ENCODE measurements at places on chromosomes 4 and X.

GRCh38 chr4:26257850-26258249 is 63.0 kb upstream of the RBPJ start:
- no peak overlapping the region for H3K4me3 ChIP-seq
- H3K36me3 ChIP-seq = no peaks in the 10 kb centered on the region
- no peak for DNase-seq
- peaks cover 5% of the 10 kb centered on the region for H3K27me3 ChIP-seq
- no peak overlapping the region for H3K27ac ChIP-seq

- H3K27me3 ChIP-seq = no peaks in the 10 kb centered on the region
- H3K4me1 ChIP-seq = no peaks in the 10 kb centered on the region
- no peak overlapping the region for H3K27ac ChIP-seq
- H3K4me3 ChIP-seq = no peak overlapping the region
- no peak for DNase-seq
- peaks cover 2% of the 10 kb centered on the region for H3K36me3 ChIP-seq
Measured at GRCh38 chrX:72141372-72142004, 9.8 kb upstream of the RTL5 start.

DNA sequence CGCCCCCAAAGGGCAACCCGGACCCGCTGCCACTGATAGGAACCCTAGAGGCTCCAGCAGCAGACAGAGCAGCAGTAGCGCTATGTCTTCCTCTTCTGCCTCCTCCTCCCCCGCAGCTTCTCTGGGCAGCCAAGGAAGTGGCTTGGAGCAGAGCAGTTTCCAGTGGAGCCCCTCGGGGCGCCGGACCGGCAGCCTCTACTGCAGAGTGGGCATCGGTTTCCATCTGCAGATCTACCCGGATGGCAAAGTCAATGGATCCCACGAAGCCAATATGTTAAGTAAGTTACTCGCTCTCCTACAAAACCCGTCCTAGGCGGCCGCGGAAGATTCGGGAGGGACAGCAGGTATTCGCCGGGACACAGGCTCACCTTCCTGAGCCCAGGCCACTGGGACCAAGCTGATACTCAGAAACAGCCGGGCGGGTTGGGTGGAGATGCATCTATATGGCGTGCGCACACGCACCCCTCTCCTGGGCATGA is 477 bp downstream of the FGF5 start:
- peaks cover 37% of the 10 kb centered on the region for H3K4me1 ChIP-seq
- DNase-seq = peak; percentile 84
- peak overlapping the region; percentile 91 for H3K4me3 ChIP-seq
- peaks cover 31% of the 10 kb centered on the region for H3K27me3 ChIP-seq

GRCh38 chr4:109592367-109592766 is 32.3 kb downstream of the MCUB start:
- H3K36me3 ChIP-seq = no peaks in the 10 kb centered on the region
- H3K27ac ChIP-seq = no peak overlapping the region
- H3K4me3 ChIP-seq = no peak overlapping the region
- DNase-seq = no peak

DNA sequence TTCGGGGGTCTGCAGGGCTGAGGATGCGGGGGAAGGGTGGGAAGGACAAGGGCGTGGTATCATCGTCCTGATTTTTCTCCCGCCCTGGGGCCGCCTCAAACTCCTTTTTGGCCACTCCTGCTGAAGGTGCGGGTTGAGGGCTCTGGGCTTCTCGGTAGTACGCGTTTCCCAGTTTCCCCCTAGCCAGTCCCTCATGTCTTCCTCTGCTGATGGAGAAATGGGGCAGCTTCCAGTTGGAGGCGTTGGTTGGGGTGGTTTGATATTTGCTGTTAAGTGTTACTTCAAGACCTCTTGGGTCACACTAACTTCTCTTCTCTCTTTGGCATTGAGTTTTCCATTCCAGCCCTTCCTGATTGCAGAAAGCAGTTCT is 482 bp downstream of the GSTCD start:
- peaks cover 35% of the 10 kb centered on the region for H3K4me1 ChIP-seq
- no peaks in the 10 kb centered on the region for H3K36me3 ChIP-seq
- no peaks in the 10 kb centered on the region for H3K27me3 ChIP-seq
- DNase-seq = no peak
- H3K4me3 ChIP-seq = peak overlapping the region; percentile 96

DNA sequence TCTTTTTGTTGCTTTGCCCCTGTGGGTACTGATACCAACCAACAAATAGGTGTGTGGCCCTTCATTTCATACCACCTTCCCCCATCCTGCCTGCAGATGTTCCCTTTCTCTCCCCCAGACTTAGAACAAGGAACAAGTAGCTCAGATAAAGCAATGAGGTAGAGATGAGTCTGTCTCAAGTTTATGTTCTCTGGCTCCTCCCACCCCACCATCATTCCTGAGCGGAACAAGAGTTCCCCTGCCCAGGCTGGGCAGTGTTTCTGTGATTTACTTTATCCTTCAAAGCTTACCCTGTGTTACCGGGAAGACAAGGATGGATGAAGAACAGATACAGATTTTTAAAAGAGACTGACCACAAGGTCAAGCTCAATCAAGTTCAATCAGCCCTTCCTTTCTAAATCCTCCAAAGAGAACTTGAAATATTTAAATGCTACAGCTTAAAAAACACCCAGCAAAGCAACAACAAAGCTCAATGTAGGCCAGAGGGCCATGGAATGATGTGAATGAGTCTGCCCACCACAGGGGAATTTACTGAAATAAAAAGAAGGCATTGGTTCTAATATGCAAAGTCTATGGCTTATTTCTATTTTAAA is 80.1 kb upstream of the UCP1 start:
- H3K27ac ChIP-seq = no peak overlapping the region
- peaks cover 18% of the 10 kb centered on the region for H3K4me1 ChIP-seq
- peaks cover 22% of the 10 kb centered on the region for H3K36me3 ChIP-seq

- no peaks in the 10 kb centered on the region for H3K4me1 ChIP-seq
- no peak for DNase-seq
- H3K27ac ChIP-seq = no peak overlapping the region
- no peaks in the 10 kb centered on the region for H3K27me3 ChIP-seq
Measured at GRCh38 chr4:1749370-1749769, 28.0 kb downstream of the TACC3 start.

GRCh38 chr4:16226816-16227461 is 668 bp upstream of the TAPT1 start:
- no peak for DNase-seq
- H3K27ac ChIP-seq = peak overlapping the region; percentile 97
- peak overlapping the region; percentile 90 for H3K4me3 ChIP-seq
- H3K27me3 ChIP-seq = no peaks in the 10 kb centered on the region

DNA sequence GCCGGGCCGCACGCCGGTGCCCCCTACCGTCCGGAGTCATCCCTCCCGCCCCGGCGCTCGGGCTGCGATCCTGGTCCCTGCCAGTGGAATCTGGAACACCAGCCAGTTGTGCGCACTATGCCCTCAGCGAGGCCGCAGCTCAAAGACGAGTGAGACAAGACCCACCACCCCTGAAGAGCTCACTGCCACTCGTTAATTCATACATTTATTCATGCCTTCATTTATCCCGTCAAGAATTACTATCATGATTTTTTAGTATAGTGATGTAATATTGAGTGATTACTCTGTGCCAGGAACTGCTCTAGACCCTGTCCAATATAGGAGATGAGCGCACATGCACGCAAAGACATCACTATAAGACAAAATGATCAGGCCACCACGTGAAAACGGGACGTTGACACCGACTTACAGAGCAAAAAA is 247 bp upstream of the PPA2 start:
- H3K27me3 ChIP-seq = no peaks in the 10 kb centered on the region
- H3K4me1 ChIP-seq = peaks cover 38% of the 10 kb centered on the region
- no peaks in the 10 kb centered on the region for H3K36me3 ChIP-seq
- H3K4me3 ChIP-seq = peak overlapping the region; percentile 99

GRCh38 chr4:122796801-122797404 is 29.7 kb upstream of the FGF2 start:
- no peak overlapping the region for H3K4me3 ChIP-seq
- peaks cover 31% of the 10 kb centered on the region for H3K4me1 ChIP-seq
- DNase-seq = no peak

GRCh38 chrX:15350329-15350996 is 15.1 kb upstream of the PIGA start:
- peaks cover 4% of the 10 kb centered on the region for H3K27me3 ChIP-seq
- H3K4me1 ChIP-seq = no peaks in the 10 kb centered on the region
- H3K36me3 ChIP-seq = no peaks in the 10 kb centered on the region
- no peak overlapping the region for H3K27ac ChIP-seq
- no peak overlapping the region for H3K4me3 ChIP-seq
